NCI-H2029 (cell line): ENCODE measurements at places on chromosomes 3 and 15.

DNA sequence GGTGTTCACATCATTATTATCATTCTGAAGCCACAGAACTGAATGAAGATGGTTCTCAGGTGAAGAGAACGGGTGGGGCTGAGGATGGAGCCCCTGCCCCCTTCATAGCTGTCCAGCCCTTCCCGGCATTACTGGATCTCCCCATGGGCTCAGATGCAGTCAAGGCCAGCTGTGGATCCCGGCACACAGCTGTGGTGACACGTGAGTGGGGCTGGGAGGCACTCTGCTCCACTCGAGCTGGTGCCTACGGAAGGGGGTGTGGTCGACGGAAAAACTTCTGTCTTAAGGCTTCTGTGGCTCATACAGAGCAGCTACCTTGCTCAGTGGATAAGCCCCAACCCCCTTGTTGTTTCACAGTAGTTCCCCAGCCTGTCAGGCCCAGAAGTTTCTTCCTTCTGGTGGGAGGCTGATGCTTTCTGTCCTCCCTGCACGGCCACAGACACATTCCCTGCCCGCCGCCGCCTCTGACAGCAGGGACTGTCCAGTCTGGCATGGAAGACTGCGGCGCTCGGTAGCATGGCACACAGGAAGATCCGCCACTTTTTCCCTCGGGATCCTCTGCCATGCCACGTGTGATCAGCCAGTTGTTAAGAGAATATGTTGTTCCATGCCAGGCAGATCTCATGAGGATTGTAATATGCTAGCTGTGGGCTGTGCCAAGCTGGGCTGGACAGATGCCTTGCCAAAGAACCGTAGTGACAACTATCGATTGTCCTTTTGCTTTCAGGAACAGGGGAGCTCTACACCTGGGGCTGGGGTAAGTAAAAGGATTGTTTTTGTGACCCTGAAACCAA lies 5.8 kb downstream of the RCCD1 start:
- no peak for DNase-seq

DNA sequence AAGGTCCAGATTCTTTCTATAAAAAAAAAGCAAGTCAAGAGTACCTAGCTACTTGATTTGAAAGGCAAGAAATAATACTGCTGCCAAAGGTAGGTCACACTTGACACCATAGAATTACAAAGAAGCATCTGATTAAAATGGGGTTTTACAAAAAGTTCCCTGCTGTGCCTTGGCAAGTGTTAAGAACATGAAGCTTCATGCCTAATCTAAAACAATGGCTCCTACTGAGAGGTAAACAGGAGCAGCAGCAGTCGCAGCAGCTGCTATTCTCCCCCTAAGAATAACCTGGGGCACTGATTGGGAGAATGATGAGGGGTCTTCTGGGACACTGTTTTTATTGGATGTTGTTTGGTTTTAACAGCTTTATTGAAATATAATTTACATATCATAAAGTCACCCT lies 14.1 kb downstream of the UBP1 start:
- DNase-seq: no peak

- no peak for DNase-seq
These were observed 76.6 kb downstream of the WWTR1 start for GRCh38 chr3:149581248-149581647.

GRCh38 chr15:88015228-88015860 lies 241.2 kb downstream of the NTRK3 start:
- DNase-seq: no peak

- no peak for DNase-seq
These were observed 17.0 kb downstream of the MAGI1 start for GRCh38 chr3:66021731-66022131.
